Heart left ventricle (tissue), 16 donors: ENCODE measurements at places on chromosomes 12 and 14. TPM values are rescaled to one million over a fixed set of nuclear protein-coding genes. Genes with fewer than 3 reads are reported as not detected.

DNA sequence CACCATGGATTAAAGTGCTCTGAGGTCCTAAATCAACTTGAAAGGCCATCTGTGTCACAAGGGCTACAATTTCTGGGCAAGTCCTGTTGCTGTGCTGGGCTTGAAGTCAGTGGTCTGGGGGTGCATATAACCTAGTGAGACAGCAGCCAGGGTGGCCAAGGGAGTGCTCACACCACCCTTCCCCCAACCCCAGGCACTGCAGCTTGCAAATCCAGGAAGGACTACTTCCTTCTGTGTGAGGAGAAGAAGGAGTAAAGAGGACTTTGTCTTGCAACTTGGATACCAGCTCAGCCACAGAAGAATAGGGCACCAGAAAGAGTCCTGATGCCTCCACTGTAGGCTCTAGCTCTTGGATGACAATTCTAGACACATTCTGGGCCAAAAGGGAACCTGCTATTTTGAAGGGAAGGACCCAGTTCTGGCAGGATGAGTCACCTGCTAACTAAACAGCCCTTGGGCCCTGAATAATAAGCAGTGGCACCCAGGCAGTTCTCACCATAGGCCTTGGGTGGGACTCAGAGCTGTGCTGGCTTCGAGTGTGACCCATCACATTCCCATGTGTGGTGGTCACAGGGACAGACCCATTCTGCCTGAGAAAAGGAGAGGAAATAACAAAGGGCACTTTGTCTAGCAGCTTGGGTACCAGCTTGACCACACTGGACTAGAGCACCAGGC is 32.6 kb upstream of the DHRS7 start:
- no peaks in the 10 kb centered on the region for H3K4me1 ChIP-seq
- no peaks in the 10 kb centered on the region for H3K36me3 ChIP-seq
- no peak for DNase-seq
- H3K27ac ChIP-seq, result no peak overlapping the region
- no peak overlapping the region for H3K4me3 ChIP-seq

GRCh38 chr12:41014643-41015020 is 173.5 kb upstream of the PDZRN4 start:
- no peak overlapping the region for H3K4me3 ChIP-seq
- no peak for DNase-seq
- H3K27ac ChIP-seq, result no peak overlapping the region
- H3K36me3 ChIP-seq, result no peaks in the 10 kb centered on the region

- H3K27ac ChIP-seq, result peak overlapping the region; percentile 52
- no peaks in the 10 kb centered on the region for H3K27me3 ChIP-seq
- DNase-seq, result no peak
- H3K36me3 ChIP-seq, result peaks cover 45% of the 10 kb centered on the region
- peaks cover 35% of the 10 kb centered on the region for H3K4me1 ChIP-seq
Observed at GRCh38 chr12:6604259-6605029, 2.7 kb downstream of the CHD4 start.

GRCh38 chr14:30991408-30991807 is 34.0 kb upstream of the AP4S1 start:
- H3K4me1 ChIP-seq, result peaks cover 73% of the 10 kb centered on the region
- no peaks in the 10 kb centered on the region for H3K36me3 ChIP-seq
- no peaks in the 10 kb centered on the region for H3K27me3 ChIP-seq
- DNase-seq, result no peak
- H3K27ac ChIP-seq, result no peak overlapping the region
- H3K4me3 ChIP-seq, result no peak overlapping the region

GRCh38 chr14:24984846-24985589 is 64.9 kb downstream of the STXBP6 start:
- H3K27ac ChIP-seq, result no peak overlapping the region
- no peaks in the 10 kb centered on the region for H3K36me3 ChIP-seq
- H3K4me3 ChIP-seq, result no peak overlapping the region

Gene DNAJC22
- total RNA-seq, result 0.08 TPM
